CD4-positive, alpha-beta T cell treated with Interleukin-2 at 100 ng/mL for 4 hours (primary cell): ENCODE measurements at places on chromosomes 2 and 18.
A peak's percentile ranks its signal among the peaks of the same experiment; 100 is the strongest.

GRCh38 chr2:84704505-84705244 lies 176.2 kb downstream of the TRABD2A start:
- DNase-seq = no peak

GRCh38 chr2:9831670-9832069 lies 11.6 kb upstream of the TAF1B start:
- no peak for DNase-seq

GRCh38 chr18:45562567-45563479 lies 52.5 kb upstream of the SLC14A2 start:
- no peak for DNase-seq

DNA sequence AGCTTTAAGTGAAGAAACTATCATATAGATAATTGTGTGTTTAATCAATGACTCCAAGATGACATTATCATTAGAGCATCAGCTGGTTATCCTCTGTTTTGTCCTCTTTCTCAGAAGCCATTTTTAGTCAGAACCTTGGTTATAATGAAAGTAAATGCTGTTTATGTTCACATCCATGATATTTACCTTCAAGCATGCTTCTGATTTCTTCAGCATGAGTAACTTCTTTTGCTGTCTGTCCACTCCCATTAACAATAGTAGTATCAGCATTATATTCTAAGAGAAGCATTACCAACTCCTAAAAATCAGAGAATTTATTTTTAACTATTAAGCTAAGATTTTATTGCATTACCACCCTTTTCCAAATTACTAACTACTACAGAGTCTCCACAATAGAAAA lies 56.3 kb downstream of the OSBPL1A start:
- no peak for DNase-seq

DNA sequence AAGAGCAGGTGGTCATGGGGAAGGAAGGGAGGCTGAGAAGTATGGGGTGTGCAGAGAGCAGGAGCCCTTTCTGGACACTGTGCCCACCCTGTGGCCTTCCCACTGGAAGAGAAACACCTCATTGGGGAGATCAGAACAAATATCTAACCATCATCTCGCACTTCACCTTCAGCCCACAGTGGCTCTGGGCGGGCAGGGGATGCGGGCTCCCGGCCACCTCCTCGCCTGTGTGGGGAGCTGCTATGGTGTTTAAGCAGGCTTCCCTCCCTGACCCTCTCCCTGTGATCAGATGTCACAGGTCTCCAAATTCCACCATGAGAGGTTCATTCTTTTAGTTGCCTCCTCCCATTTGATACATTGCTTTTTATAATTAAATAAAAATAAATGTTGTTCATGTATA lies 5.0 kb downstream of the FBLN7 start:
- no peak for DNase-seq

DNA sequence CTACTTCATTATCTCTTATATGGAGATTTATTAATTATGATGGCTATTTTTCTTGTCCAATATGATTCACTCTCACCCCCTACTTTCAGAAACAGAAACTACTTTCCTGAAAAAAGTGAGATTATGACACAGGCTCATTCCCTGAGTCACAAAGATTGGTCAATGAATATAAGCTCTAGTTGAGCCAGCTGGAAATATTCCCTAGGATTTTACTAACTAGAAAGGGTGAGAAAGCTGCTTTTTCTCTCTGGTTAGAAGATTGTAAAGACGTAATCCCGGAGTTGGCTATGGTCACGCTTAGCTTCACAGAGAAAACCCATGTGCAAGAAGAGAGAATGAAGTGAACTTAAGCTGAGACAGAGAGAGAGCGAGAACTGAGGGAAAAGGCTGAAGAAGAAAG lies 223.7 kb upstream of the SMAD7 start:
- DNase-seq = no peak

GRCh38 chr2:119706221-119706620 lies 27.2 kb downstream of the TMEM177 start:
- DNase-seq = no peak

- no peak for DNase-seq
Measured at GRCh38 chr2:47309952-47310800, 92.8 kb upstream of the MSH2 start.

DNA sequence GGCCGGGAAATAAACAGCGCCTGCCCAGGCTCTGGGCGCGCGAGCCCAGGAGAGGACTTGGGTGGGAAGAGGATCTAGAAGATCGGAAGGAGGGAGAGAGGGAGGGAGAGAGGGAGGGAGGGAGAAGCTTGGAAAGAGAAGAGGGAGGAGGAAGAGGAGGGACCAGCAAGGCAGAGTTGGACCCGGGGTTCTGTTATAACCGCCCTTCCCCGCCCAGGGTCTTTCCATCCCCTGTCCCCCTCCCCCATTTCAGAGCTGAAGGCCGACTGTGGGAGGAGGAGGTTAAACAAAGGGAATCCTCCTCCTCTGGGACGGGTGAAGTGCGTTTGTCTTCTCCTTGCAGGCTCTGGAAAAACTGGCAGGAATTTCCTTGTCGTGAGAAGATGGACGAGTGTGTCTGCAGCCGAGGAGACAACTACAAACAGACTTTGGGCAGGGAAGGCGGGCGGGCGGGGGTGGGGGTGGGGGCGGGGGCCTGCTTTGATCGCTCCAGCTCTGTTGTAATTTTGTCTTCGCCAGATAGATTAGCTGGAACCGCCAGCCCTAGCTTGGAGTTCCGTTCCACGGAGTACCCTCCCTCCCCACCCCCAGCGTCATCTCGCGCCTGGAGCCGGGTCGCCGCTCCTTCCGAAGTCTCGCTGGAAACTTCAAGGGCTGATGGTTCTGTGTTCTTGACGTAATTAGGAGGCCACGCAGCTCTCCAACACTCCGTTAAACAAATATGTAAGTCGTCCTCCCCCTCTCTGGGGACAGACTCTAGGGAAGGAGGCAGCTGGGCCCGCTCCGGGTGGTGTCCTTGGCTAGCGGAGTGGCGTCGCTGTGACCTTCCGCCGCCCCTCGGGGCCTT lies 6.4 kb upstream of the SP9 start:
- no peak for DNase-seq

- no peak for DNase-seq
Measured at GRCh38 chr2:120815292-120815691, 79.6 kb downstream of the GLI2 start.

GRCh38 chr2:31228717-31229116 lies 5.2 kb upstream of the EHD3 start:
- DNase-seq = no peak

- peak; percentile 38 for DNase-seq
Measured at GRCh38 chr2:229780856-229781773, 66.8 kb upstream of the DNER start.

GRCh38 chr2:48733067-48733503 lies 22.4 kb downstream of the LHCGR start:
- no peak for DNase-seq

DNA sequence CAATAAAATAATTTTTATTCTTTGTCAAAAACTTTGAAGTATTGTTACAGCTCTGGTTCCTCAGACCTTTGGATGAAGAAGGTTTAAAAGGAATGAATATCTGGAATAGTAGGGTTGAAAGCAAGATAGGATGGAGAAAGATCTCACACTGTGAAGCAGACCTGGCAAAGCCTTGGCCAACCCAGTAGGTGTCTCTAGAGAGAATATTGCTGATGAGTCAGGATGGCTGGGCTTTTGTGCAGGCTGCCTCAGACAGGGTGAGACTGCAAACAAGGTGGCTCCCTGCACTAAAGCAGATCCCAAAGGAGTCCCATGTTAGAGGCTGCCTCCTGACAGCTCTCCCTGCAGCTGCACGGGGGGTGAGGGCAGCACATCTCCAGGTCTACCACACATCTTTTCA lies 226.0 kb upstream of the ITGA4 start:
- DNase-seq = no peak

DNA sequence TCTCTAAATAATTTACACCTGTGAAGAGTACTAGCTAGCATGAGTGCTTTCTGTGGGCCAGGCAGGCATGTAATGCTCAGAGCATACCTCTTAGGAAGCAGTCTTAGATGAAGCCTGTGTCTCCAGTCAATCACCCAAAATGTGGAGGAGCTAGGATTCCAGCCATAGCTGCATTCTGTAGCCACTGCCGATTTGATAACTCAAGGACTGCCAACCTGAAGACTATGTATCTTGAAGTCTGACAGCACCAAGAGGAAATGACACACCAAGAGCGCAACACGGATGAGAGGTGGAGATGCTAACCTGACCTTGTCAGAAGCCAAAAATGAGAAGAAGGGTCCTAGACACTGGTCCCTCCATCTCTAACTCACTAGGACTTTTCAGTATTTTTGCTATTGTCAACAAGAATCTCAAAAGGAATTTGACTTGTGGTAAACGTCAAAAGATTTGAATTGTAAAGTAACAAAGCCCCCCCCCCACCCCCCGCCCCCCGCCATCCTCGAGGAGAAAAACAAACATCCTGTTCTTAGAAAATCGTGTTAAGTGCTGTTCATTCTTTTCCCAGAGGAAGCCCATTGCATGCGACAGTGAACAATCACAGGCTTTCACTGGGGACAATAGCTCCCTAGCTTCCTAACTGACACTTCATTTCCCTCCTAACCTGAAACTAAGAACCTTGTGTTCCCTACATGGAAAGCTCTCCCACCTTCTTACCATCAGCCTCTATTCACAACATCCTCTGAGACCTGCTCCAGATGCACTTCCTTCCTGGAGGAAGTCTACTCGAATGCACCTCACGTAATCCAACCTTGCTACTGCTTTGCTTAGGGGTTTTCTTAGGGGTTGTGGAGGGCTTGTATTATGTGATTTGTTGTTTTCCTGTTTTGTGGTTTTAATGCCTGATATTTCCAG lies 14.7 kb downstream of the CDC42EP3 start:
- DNase-seq = peak; percentile 35

DNA sequence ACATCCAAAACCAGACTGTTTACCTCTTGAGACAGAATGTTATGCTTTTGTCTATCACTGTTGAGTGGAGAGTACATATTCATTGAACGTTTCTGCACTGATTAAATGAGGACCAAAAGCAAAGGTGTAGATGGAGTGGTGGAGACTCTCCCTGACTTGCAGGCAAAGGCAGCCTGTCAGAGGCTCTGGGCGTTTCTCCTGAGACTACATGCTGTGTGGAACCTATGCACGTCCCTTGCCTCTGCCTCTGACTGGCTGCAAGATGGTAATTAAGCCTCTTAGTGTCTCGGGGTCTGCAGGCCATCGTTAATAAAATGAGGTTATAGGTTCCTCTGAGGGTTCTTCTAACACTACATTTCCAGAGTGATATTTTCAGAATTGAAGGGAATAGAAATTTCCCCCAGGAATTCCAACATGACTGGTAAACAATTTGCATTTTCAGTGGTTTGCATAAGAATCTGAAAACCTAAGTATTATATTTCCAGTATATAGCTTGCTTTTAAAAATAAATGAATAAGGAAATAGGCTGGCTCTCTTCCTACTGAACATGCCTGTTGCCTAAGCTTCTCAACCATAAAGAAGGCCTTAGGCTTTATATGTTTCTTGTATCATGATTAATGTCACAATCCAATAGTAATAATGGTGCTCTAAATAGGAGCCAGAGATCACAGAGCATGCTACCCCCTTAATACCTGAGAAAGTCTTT lies 107.4 kb downstream of the FTCDNL1 start:
- no peak for DNase-seq

DNA sequence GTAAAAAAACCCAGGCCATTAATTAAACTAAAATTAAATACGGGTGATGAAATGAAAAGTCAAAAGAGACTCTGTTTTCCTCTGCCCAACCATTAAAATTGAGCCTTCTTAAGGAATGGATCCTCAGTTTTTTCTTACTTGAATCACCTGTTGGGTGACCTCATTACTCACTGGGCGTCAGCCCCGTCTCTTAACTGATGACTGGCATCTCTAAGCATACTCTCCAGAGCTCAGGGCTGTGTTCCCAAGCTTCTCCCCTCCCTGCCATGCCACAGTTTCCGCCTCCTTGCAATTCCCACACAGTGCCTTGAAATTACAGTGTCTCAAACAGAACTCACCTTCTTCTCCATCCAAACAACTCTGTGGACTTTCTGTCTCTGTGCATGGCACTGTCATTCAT lies 421.1 kb upstream of the CELF4 start:
- DNase-seq = no peak

- DNase-seq = no peak
Measured at GRCh38 chr18:39134255-39134654, 1568.7 kb upstream of the CELF4 start.

- DNase-seq = peak; percentile 7
Measured at GRCh38 chr2:138787053-138787666, 7.0 kb upstream of the NXPH2 start.

- no peak for DNase-seq
Measured at GRCh38 chr2:64000630-64001381, 18.4 kb downstream of the VPS54 start.

DNA sequence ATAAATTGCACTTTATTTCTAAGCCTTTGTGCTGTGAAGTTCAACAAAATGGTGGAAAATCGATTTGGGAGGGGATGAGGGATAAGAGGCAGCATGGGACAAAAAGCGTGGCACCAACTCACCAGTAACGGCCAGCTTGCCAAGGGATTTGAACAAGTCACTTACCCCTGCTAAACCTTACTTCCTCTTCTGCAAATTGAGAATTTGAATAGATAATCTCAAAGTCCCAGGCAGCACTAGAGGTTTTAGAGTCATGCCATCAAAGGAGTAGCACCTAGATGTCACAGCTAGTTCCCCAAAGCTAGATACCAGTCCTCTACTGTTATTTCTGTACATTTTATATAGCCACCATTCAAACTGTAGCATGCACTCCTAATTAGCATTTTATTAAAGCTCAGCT lies 83.7 kb upstream of the VRK2 start:
- no peak for DNase-seq

DNA sequence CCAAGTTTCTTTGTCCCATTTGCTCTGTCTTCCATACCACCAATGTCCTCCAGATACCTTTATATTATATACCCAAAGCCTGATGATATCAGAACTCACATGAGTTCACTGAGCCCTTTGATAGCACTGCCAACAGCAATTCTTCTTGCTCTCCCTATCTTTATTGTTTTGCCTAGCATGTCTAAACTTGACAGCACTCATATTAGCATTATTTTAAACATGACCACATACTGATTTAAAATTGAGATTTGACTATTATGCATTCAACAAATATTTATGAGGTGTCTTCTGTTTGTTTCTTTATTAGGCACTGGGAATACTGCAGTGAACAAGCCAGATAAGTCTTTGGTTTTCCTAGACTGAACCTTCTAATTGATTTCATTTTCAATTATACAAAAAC lies 587.3 kb upstream of the GCFC2 start:
- no peak for DNase-seq

- DNase-seq = no peak
Measured at GRCh38 chr2:240506406-240507059, 51.3 kb downstream of the ANKMY1 start.

- no peak for DNase-seq
Measured at GRCh38 chr2:149814049-149814448, 226.5 kb upstream of the MMADHC start.

- DNase-seq = no peak
Measured at GRCh38 chr2:219437690-219438206, 3.1 kb downstream of the SPEG start.

DNA sequence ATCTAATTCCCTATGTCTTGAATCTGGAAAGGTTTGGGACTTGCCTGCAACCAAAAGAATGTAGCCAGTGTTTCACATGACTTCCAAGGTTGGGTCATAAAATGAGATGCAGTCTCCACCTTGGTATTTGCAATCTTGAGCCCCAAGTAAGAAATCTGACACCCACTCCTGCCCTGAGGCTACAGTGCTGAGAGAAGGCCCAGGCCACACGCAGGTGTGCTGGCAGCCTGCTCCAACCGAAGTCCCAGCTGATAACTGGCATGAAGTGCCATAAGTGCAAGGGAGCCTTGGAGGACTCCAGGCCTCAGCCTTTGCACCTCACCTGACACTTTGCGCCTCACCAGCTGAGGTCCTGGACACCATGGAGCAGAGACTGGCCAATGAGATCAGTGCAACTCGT lies 182.7 kb downstream of the ANAPC1 start:
- DNase-seq = no peak
